ENCODE measurements at places on chromosomes 3 and 15. TPM values are rescaled to one million over a fixed set of nuclear protein-coding genes. Genes with fewer than 3 reads are reported as not detected.

The ACKR4 gene
- 2.1 TPM for total RNA-seq

The GOLGA8B gene
- 294 TPM for total RNA-seq

The SERPINI2 gene
- total RNA-seq: not detected

The NR1I2 gene
- not detected for total RNA-seq

The RAB27A gene
- 14.7 TPM for total RNA-seq

The IL17RC gene
- 69.6 TPM for total RNA-seq

The CSNK1G1 gene
- total RNA-seq: 20.6 TPM

The RASGRF1 gene
- not detected for total RNA-seq

The HTR3E gene
- total RNA-seq: not detected

The ARIH1 gene
- 42.6 TPM for total RNA-seq

The PTH1R gene
- total RNA-seq: 5.1 TPM

The ACTRT3 gene
- total RNA-seq: 2.0 TPM

The GTF2A2 gene
- total RNA-seq: 22.3 TPM

The NPHP3 gene
- total RNA-seq: 34.4 TPM

The ADAMTS9 gene
- total RNA-seq: 44.2 TPM

The GOLGA6D gene
- total RNA-seq: not detected

The ARMC8 gene
- total RNA-seq: 57.2 TPM

The SPTSSB gene
- not detected for total RNA-seq

The TARS3 gene
- total RNA-seq: 28.4 TPM

The SHQ1 gene
- total RNA-seq: 20.3 TPM

The CCR2 gene
- total RNA-seq: 4.4 TPM

The IQSEC1 gene
- 48.3 TPM for total RNA-seq

The ATRIP gene
- total RNA-seq: 9.7 TPM

The C3orf52 gene
- 55.4 TPM for total RNA-seq

The TMC3 gene
- total RNA-seq: 0.40 TPM

The TNFSF10 gene
- total RNA-seq: 178 TPM

The C3orf85 gene
- not detected for total RNA-seq

The FANCD2OS gene
- total RNA-seq: not detected

The KLHL40 gene
- total RNA-seq: not detected

The GOLGA8S gene
- 1.9 TPM for total RNA-seq

The SLC28A2 gene
- total RNA-seq: not detected

The REC114 gene
- total RNA-seq: not detected

The ZBTB47 gene
- 44.4 TPM for total RNA-seq

The KLF15 gene
- total RNA-seq: 20.6 TPM

The TNFAIP8L3 gene
- 11.3 TPM for total RNA-seq

The ARL14 gene
- not detected for total RNA-seq

The MAP2K5 gene
- 20.0 TPM for total RNA-seq

The MST1R gene
- total RNA-seq: 6.1 TPM

The P2RY13 gene
- total RNA-seq: 0.63 TPM

The GABPB1 gene
- 26.0 TPM for total RNA-seq

The IMPG2 gene
- 0.58 TPM for total RNA-seq

The SLC22A13 gene
- total RNA-seq: not detected

The SCAMP2 gene
- total RNA-seq: 129 TPM

The CD200 gene
- total RNA-seq: 15.2 TPM

The LEKR1 gene
- 7.1 TPM for total RNA-seq

The LRRIQ4 gene
- 0.29 TPM for total RNA-seq

The RNF7 gene
- total RNA-seq: 56.5 TPM

The AGBL1 gene
- not detected for total RNA-seq

The NPAP1 gene
- total RNA-seq: 0.81 TPM

The BTLA gene
- not detected for total RNA-seq

The GHSR gene
- not detected for total RNA-seq

The PPM1L gene
- total RNA-seq: 47.2 TPM

The RHOV gene
- not detected for total RNA-seq

The CYP8B1 gene
- not detected for total RNA-seq

The PLEKHO2 gene
- total RNA-seq: 47.9 TPM

The TMOD3 gene
- total RNA-seq: 42.7 TPM

The CHRD gene
- total RNA-seq: 5.0 TPM
